ENCODE measurements at places on chromosomes 16 and 17.

DNA sequence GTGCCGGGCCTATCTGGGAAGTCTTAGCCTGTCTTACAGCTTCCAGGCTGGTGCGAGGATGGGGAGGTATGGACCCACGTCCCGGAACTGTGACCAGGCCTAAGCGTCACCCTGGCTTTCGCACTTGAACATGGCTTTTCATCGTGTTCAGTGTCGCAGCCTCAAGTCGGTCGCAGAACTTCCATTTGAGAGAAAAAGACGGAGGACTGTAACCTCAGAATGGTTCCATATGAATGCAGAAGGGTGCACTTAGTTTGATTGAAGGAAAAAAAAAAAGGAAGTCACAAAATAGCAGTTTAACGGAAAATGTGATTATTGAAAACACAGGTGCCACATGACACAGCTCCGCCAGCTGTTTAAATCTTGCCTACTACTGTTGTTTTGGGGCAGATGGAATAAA lies 30.2 kb upstream of the JPT2 start:
- DNase-seq = no peak

DNA sequence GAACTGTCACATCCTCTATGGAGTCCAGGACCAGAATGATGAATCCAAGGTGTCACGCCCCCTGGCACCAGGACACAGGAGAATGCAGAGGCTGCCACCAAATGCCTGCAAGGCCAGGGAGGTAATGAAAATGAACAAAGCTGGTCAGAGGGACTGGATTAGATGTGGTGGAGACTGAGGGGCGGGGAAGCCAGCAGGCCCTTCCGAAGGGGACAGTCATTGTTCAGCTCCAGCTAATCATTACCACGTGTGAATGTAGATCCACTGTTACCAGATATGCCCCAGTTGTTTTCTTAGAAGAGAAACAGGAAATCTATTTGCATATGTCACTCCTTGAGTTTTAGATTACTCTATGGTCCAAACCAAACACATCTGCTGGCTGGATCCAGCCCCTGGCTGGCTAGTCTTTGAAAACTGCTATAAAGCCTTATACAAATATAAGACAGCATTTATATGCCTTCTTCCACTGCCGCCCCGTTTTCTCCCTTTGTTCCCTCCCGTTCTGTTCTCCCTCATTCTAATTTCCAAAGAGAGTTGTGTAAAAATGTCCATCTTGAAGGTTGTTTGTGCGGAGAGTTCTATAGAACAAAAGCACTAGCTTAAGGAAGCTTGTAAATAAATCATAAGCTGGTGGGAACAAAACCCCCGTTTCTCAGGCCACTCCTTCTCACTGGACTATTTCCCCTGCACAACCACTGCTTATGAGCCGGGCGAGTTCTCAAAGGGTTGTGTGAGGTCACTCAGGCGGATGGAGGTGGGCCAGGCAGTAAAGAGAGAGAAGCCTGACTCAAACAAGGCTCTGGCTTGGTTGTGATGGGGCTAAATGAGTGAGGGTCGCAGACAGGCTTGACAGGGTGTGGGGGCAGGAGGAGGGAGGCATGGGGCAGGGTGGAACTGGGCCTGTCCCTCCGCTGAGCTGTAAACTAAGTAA lies 14.2 kb downstream of the CRYM start:
- no peak for DNase-seq

- DNase-seq = no peak
These were observed 103.8 kb downstream of the TRIM37 start for GRCh38 chr17:59002848-59003247.

DNA sequence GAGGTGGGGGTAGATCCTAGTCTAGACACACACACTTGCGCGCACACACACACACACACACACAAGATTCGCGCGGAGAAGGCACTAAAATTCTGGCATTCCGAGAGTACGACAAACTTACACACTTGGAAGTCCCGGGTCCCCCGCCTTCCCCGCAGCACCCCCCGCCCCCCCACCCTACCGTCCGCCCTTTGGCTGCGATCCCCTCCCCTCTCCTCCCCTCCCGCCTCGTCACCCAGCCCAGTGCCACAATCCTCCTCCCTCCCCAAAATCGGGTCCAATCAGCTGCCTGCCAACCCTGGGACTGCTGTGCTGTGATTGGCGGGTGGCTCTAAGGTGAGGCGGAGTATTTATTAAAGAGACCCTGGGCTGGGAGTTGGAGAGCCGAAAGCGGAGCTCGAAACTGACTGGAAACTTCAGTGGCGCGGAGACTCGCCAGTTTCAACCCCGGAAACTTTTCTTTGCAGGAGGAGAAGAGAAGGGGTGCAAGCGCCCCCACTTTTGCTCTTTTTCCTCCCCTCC lies at the start of gene SOX9:
SOX9 (plus strand) TSS at position 379 of the 522 bp plus-strand sequence. CDS start 372 bp downstream, outside the sequence.
- DNase-seq = no peak

DNA sequence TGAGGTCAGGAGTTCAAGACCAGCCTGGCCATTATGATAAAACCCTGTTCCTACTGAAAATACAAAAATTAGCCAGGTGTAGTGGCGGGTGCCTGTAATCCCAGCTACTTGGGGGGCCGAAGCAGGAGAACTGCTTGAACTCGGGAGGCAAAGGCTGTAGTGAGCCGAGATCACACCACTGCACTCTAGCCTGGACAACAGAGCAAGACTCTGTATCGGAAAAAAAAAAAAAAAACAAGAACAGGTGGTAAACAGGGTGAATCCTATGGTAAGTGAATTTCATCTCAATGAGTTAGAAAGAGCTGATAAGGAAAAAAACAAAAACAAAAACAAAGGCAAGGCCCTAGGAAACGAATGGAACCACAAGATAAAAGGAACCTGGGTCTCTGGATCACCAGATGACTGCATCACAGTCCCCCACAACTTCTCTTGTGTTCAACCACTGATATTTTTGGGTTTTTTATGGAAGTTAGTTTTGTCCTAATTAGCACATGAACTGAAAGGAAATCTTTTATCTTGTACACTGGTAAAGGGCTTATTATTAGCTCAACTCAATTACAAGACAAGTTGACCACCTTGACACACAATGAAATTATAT lies 21.0 kb downstream of the GLG1 start:
- peak; percentile 39 for DNase-seq

DNA sequence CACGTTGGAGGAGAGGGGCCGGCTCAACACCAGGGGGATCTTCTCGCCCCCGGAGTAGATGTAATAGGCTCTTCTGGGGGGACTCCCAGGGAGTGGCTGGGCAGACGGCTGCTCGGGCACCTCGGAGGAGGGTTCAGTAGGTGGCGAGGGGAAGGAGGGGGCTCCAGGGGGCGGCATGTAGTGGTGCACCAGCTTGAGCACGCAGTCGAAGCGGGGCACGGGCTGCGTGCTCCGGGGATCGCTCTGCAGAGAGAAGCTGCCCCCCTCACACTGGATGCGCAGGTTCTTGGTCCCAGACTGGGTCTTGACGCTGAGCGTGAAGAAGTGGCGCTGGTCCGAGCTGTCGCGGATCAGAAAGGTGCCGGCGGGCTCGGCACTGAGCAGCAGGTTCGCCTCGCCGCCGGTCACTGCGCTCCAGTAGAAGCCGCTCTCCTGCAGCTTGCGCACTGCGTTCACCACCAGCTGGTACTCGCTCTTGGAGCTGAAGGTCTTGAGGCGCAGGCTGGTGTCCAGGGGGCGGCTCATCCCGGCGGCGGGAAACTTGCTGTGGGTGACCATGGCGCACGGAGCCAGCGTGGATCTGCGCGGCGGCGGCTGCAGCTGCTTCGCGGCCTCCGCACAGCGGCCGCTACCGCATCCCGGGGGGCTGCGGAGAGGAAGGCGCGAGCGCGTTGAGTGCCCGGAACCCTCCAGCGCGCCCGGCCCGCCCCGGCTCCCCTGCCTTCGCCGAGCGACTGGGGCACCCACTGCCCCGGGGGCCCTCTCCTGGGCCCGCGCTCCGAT lies 1.1 kb downstream of the SOCS3 start:
- DNase-seq = peak; percentile 40

- DNase-seq = no peak
These were observed 24.9 kb downstream of the SAP30BP start for GRCh38 chr17:75691801-75692626.

DNA sequence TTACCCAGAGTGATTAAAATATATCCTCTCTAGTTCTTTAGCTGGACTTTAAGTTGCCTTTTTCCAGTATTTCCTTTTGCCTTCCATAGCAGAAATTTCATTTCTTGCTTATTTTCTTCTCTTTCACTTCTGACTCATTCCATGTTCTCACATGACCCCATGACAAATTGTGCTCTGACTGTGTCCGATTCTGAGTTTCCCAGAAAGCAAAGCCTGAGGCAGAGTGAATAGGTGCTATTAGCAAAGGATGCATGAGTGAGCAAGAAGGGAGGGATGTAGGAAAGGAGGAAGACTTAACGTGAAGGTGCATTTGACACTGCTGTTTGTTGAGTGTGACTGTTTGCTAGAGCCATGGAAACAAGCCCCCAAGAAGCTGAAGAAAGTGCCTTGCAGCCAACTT lies 82.6 kb upstream of the CNTNAP4 start:
- no peak for DNase-seq

DNA sequence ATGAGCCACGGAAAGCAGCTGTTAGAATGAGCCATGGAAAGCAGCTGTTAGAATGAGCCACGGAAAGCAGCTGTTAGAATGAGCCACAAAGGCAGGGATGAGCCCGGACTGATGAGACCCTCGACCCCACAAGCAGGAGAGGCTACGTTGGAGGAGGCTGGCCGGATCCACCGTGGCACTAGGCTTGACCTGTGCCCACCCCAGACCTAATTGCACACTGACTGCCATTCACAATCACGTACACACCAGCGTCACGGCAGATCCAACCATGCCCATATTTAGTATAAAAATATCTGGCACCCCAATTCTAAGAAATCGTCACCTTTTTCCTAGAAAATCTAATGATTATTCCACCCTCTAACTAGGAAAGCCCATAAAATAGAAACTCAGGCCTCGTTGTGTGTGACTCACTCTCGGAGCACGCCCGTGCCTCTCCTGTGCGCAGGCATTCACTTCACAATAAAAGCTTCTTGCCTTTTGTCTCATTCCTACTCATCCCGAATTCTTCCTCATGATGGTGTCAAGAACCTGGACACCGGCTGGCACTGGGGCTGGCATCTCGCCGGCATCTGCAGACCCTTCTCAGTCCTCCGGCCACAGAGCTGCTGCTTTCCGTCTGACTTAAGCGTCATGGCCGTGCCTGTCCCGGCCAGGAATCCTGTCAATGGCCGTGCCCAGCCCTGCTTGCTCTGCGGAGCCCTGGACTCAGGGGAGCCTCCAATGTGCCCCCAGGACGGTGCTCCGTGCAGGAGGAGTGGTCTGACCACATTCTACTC lies 5.5 kb upstream of the SECTM1 start:
- no peak for DNase-seq

- DNase-seq = no peak
These were observed 89.1 kb upstream of the GNAO1 start for GRCh38 chr16:56102183-56102686.

GRCh38 chr16:4507588-4508345 lies 30.8 kb downstream of the CDIP1 start:
- no peak for DNase-seq
